ENCODE measurements at places on chromosomes 13 and 19.

DNA sequence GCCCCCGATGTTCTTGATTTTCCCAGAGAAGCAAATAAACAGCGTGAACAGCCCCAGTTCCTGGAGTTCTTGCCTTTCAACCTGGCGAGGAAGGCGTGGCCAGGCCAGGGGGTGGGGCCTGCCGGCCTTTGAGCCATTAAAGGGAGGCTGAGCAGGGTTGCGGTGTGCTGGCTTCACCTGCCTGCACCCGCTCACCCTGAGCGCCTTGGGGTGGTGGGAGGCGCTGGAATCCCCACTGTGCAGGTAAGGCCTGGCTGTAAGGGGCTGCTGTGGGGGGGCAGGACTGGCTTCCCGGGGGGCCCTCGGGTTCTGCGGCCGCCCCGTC lies 2.7 kb upstream of the MISP start:
- no peak for DNase-seq

GRCh38 chr19:14555918-14556661 lies 15.8 kb downstream of the NDUFB7 start:
- DNase-seq = peak; percentile 66

- no peak for DNase-seq
Measured at GRCh38 chr19:7596211-7596937, 711 bp downstream of the CAMSAP3 start.

- DNase-seq = no peak
Measured at GRCh38 chr13:73336773-73337172, 278.0 kb downstream of the KLF5 start.

DNA sequence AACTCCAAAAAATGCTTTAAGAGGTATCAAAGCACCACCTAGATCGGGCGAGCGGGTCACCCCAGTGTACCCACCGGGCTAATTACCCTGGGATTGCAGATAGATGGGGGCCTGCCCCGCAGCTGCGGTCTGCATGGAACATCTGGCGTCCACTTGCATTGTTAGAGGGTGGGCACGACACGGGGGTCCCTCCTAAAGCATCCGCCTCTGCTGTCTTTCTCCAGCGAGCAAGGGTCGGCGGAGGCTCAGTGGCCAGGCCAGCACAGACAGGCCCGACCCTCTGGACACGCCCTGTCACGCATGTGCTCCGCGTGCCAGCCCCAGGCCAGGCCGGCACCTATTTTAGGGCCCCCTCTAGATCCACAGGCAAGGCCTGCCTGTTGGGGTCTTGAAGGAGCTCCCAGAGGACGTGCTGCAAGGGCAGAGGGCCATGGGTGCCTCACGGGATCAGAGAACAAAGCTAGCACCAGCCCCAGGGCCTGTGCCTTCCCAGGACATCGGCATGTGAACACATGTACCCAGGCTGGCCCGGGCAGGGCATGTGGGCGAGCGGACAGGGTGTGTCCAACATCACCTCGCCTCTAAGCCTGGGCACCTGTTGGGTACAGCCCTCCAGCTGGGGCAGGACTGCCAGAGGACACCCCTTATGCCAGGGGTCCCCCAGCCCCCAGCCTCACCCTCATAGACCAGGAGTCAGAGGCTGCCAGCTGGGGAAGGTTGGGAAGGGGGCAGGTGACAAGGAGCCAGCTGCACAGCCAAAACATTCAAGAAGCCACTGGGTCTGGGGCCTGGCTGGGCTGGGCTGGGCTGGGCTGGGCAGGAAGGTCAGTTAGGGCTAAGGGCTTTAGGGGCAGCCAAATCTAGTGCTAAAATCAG lies 35.6 kb upstream of the NANOS3 start:
- DNase-seq = no peak

GRCh38 chr19:32418155-32418554 lies 12.6 kb downstream of the DPY19L3 start:
- DNase-seq = no peak

GRCh38 chr19:42140125-42140754 lies 8.0 kb upstream of the POU2F2 start:
- DNase-seq = peak; percentile 58

- DNase-seq = no peak
Measured at GRCh38 chr19:58570770-58571574, 2.2 kb downstream of the MZF1 start.

- DNase-seq = peak; percentile 83
Measured at GRCh38 chr13:49351871-49352270, 92.0 kb downstream of the CAB39L start.

DNA sequence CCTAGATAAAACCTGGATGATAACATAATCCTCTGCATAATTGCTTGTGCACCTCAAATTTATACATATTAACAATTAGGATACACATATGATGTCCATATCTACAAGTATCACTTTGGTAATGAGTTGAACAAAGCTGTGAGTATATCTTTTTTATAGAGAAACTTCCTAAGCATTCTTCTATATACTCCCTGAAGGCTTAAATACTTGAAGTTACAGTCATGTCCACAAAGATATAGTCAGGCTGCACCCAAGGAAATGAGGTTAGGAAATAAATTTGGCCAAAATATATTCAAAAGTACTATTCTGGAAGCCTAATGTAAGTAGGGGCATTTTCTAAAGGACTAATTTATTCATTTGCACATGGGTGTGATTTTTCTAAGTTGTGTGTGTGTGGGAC lies 761.5 kb downstream of the PCDH9 start:
- DNase-seq = no peak

DNA sequence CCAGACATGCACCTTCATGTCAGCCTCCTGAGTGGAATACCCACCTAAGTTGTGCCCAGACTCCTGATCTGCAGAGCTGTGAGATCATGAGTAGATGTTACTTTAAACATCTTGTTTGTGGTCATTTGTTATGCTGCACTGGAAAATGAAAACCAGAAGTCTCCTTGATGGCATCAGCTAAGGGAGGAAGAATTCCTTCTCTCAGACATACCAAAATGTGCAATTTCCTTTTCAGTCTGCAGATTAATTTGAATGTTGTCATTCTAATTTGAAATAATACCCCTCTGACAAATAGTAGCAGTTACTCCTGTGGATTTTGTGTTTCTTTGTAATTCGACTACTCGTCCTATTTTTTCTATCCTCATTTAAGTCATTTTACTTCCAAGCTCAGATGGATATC lies 59.3 kb downstream of the ITGBL1 start:
- DNase-seq = peak; percentile 53

DNA sequence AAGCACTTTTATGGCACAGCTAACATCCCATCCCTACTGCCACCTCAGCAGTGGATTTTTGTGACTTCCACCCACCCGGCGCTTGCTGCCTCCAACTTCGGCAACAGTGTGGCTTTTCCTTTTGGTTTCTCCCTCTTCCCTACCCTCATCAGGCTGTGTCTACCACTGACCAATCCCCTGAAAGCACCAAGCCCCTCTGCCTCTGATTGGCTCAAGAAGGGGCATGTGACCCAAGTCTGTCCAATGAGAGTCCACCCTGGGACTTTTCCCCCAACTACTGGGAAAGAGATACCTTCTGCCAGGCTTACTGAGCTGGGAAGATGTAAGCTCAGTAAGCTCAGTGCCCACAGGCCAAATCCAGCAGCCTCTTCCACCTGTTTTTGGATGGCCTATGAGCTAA lies 5.8 kb downstream of the SMIM7 start:
- DNase-seq = peak; percentile 19

- DNase-seq = peak; percentile 1
Measured at GRCh38 chr13:94761407-94761806, 49.1 kb upstream of the SOX21 start.

GRCh38 chr13:59915252-59915651 lies 248.5 kb downstream of the DIAPH3 start:
- no peak for DNase-seq

DNA sequence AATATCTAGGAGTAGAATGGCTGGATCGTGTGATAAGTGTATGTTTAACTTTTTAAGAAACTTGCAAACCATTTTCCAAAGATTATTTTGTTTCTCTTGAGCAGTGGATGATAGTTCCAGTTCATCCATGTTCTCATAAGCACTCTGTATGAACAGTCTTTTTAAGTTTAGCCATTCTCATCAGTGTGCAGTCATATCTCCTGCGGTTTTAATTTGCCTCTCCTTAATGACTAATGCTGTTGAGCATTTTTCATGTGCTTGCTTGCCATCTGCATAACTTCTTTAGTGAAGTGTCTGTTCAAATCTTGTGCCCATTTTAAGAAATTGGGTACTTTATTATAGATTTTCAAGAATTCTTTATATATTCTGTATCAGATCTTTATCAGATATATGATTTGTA lies 58.6 kb downstream of the WASF3 start:
- DNase-seq = peak; percentile 61

- peak; percentile 24 for DNase-seq
Measured at GRCh38 chr13:114122127-114122511, 10.3 kb downstream of the RASA3 start.

DNA sequence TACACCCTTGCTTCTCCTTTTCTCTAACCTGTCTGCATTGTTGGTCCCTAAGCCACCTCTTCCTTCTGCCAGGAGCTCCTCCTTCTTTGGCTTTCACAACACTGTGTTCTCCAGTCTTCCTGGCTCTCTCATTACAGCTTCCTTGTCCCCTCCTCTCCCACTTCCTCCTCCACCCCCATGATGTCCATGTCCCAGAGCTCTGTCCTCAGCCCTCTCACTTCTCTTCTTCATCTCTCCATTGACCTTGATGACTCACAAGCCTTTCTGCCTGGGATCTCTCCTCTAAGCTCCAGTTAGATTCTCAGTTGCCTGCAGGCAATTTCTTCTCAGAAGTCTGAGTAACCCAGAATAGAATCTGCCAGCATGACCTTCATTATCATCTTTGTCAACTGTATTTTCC lies 100.3 kb upstream of the WASF3 start:
- no peak for DNase-seq

- no peak for DNase-seq
Measured at GRCh38 chr19:48674216-48674809, 1.5 kb upstream of the NTN5 start.

GRCh38 chr13:82412749-82413148 lies 1469.5 kb downstream of the SLITRK1 start:
- no peak for DNase-seq

DNA sequence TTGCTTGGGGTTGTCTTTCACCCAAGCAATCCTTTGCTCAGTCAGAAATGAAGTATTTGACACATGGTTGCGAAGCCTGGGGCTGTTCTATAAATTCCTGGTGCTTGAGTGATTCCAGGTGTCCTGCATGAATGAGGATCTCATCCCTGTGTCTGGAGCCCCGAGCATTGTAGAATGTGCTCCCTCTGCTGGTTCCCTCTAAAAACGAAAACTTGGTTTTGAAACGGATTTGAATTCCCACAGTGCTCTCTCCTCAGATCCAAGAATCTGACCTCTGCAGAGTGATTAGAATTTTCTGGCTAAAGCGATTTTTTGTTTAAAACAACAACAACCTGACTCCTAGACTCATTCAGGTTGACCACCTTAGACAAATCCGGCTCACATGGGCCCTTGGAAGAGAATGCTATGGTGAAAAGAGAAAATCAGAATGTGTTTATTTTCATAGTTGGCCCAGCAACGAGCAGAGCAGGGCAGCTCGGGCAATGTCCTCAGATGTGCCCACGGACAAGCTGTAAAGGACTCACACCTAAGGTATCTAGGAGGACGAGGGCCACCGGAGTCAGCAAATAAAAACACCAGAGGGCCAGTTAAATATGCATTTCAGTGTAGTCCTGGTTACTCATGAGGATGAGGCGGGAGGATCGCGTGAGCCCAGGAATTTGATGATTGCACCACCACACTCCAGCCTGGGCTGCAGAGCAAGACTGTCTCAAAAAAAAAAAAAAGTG lies 8.7 kb upstream of the ATP12A start:
- DNase-seq = peak; percentile 93

DNA sequence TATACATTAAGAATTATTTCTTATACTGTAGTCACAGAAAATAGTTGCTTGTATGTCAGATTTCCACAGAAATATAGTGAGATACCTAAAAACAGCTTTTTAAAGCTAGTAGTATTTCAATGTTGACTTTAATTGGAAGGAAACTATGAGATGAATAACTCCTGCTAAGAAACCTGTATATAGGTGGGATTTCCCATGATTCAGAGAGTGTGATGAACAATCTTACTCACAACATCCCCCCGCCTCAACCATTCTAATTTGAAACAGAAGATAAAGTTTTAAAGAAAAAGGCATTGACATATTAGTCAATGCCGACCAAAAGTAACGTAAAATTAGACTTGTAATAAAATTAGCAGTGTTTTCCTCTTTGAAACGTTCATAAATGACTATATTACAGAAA lies 1.4 kb upstream of the MIR17HG start:
- DNase-seq = no peak

- no peak for DNase-seq
Measured at GRCh38 chr13:91145571-91146205, 201.8 kb upstream of the MIR17HG start.

- DNase-seq = no peak
Measured at GRCh38 chr13:112132619-112133018, 65.7 kb downstream of the SOX1 start.

DNA sequence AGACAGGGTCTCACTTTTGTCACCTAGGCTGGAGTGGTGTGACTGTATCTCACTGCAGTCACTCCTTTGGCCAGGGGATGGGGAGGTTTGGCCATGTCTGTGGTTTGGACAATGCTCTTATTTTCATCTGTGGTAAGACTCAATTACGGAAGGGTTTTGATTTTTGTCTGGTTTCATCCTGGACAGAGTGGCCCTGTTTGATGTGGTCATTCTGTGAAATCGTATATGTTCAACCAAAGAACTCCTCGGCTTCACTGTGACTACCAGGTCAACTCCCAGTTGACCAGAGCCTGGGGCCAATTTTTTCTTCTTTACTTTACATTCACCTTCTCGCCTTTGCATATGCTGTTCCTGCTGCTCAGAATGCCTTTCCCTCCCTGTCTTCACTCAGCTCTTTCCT lies 6.8 kb upstream of the CCDC124 start:
- no peak for DNase-seq

GRCh38 chr13:48278806-48279205 lies 24.7 kb upstream of the RB1 start:
- DNase-seq = no peak

- DNase-seq = peak; percentile 81
Measured at GRCh38 chr19:17703824-17704463, 15.3 kb upstream of the MAP1S start.

DNA sequence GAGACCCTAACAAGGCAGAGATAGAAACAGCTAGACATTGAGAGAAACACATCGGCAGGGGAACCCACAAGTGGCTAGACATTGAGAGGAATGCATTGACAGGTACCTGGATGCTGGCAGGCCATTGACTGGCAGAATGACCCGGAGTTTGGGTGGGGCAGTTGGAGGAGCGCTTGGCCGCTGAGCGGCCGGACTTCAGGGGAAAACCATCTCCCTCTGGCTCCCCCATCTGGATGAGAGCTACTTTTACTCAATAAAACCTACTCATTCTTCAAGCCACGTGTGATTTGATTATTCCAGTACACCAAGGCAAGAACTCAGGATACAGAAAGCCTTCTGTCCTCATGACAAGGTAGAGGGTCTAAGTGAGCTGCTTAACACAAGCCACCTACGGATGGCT lies 473.4 kb downstream of the SLITRK5 start:
- DNase-seq = no peak

DNA sequence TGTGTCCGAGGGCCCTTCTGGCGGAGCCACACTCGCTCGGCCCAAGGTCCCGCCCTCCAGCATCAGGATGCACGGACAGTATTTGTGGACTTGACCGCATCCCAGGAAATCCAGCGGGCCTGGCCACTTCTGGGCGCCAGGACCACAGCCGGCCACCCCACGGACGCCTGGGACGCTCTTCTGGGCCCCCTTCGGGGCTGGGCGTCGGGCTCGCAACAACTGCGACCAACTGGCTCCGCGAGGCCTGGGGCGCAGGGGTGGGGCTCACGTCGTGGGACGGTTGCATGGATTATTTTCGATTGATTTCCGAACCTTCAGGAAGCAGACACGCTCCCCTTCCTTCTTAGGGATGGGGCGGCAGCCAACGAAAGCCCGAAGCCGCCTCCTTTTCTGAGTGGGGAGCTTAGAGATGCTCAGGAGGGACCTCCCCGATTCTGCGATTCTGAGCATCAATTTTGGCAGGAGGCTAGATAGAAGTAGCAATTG lies 521 bp upstream of the NUP58 start:
- DNase-seq = no peak

All from amniotic epithelial cell (primary cell).